ENCODE measurements at places on chromosomes 5 and 9.

DNA sequence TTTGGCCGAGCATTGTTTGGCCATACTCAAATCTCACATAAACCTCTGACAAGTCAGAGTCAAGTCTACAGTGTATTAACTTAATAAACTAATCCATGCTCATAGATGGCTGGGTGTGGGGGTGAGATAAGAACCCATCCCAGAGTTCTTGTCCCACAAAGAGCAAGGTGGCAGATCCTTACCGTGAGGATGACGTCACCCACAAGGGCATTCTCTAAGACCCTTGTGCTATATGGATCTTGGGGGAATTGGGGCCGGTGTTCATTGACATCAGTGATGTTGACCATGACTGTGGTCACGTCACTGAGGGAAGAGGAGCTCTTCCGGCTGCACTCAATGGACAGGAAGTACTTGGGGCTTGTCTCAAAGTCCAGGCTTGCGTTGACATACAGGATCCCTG is 62.1 kb downstream of the FAT2 start:
- DNase-seq, result no peak

GRCh38 chr9:23537192-23538066 is 288.6 kb downstream of the ELAVL2 start:
- no peak for DNase-seq

GRCh38 chr9:120593955-120594277 is 13.9 kb upstream of the CDK5RAP2 start:
- no peak for DNase-seq

DNA sequence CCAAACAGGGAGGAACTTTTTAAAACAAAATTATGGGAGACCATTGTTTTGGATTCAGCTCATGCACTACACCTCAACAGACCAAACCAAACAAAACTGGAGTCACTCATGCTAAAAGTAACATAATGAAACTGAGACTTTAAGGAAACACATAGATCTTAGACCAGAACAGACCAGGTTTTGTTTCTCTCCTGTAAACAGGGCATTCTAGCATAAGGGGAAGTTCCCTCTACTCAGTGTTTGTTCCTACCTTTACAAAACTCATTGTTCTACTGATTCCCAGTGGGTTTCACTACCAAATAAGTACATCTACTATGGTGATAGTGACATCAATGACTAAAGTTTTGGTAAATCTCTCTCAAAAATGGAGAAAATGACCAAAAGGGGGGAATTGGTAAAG is 1103.6 kb upstream of the EDIL3 start:
- no peak for DNase-seq

DNA sequence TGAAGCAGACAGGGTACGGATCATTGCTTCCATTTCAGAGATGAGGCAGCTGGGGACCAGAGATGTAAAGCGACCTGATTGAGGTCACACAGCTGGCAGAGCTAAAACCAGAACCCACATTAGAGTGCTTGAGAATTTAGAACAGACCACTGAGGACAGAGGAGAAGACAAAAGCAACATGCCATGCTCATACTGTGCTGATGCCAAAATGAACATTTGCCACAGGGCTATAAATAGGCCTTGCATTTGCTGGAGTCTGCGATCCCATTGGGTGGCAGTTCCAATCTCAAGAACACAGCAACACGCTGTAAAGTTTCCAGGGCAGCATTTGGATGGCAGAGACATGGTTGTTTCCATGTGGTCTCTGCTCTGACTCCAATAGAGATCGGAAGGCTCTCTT is 222.4 kb upstream of the TBC1D2 start:
- no peak for DNase-seq

- DNase-seq, result no peak
Observed at GRCh38 chr9:89969881-89970639, 365.2 kb downstream of the GADD45G start.

GRCh38 chr9:7228726-7229125 is 471.0 kb downstream of the KDM4C start:
- DNase-seq, result no peak

DNA sequence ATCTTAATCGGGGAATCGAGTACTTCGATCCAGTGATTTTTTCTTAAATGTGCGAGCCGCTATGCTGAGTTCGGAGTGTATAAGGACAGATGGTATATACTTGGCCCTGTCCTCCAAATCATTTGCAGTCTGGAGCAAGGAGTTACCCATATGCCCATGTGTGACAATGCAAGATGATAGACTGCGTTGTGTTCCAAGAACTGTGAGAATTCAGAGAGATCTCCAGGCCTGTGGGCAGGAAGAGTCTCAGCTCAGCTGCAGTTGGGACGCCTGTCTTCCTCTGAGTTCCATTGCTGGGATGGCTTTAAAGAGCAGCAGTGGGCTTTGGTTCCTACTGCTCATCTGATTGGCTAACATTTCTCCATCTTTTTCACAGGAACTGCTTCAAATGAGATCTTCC is 106.6 kb downstream of the ADAMTS16 start:
- DNase-seq, result no peak

- DNase-seq, result no peak
Observed at GRCh38 chr5:57703721-57704120, 221.1 kb upstream of the ACTBL2 start.

GRCh38 chr5:137960141-137960540 is 70.9 kb downstream of the PKD2L2 start:
- DNase-seq, result no peak

DNA sequence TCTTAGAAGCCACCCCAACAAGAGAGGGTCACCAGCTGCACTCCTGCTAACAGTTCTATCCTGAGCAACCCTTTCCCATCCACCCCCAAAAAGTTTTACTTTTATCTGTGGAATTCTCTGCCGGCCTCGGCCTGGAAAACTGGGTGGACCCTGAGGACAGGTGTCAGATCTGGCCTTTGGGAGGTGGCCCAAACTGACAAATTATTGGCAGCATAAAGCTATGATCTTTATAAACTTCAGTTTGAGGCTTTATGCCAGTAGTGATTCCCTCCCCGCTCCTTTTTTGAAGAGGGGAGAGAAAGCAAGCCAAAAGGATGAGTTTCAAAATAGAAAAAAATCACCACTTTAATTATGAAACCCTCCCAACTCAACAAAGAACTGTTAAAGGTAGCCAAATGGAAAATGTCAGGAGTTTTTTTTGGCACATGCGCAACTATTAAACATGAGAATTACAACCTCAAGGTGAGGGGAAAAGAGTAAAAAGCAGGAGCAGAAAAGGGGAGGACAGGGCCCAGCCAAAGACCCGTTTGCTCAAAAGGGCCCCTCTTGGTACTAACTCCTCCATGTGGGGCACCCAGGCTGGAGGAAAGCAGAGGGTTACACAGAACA is 49.4 kb downstream of the FBXW11 start:
- no peak for DNase-seq

GRCh38 chr9:752681-753200 is 88.8 kb upstream of the DMRT1 start:
- no peak for DNase-seq

GRCh38 chr5:27377626-27378025 is 339.2 kb upstream of the CDH9 start:
- no peak for DNase-seq

- no peak for DNase-seq
Observed at GRCh38 chr9:79975621-79976256, 404.0 kb downstream of the TLE4 start.

GRCh38 chr9:96609732-96610131 is 9.9 kb downstream of the CDC14B start:
- DNase-seq, result no peak

GRCh38 chr9:21684831-21685362 is 117.5 kb upstream of the MTAP start:
- no peak for DNase-seq

GRCh38 chr9:15277400-15278090 is 29.5 kb downstream of the TTC39B start:
- DNase-seq, result no peak

GRCh38 chr5:122470365-122470764 is 158.3 kb downstream of the SNCAIP start:
- no peak for DNase-seq

DNA sequence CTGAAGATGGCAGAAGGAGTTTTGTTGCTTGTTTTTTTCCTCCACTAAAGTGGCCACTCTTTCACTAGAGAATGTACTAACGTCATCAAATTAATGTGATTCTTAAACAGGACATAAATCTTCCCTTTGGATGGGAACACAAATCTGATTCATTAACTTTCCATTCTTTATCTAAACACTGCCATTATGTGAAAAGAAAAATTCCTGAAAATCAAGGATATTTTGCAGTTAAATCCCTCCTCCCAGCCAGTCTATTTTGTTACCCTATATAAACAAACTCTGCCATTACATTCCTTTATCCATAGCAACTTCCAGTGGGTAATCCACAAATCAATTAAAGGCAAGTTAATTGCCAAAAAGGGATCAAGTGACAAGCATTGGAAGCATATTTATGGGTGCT is 546.5 kb downstream of the PDE4D start:
- no peak for DNase-seq

GRCh38 chr9:106897236-106897635 is 34.3 kb downstream of the ZNF462 start:
- DNase-seq, result no peak

GRCh38 chr5:134103998-134104654 is 10.4 kb upstream of the TCF7 start:
- no peak for DNase-seq

DNA sequence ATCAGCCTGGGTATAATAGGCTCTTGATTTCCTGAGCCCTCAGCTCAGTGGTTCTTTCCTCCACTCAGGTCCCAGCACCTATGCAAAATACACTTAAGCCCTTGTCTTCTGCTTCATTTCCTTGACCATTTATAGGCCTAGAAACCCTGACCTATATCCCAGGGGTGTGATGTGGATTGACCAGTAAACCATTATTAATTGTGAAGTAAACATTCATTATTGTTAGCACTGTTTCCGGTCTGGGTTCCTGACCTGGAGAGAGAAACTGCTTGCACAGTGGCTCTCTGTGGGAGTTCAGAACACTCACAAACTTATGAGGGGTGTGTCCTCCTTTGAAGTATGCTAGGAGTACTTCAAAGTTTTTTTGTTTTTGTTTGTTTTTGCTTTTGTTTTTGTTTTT is 19.6 kb upstream of the TOMM5 start:
- peak; percentile 16 for DNase-seq

DNA sequence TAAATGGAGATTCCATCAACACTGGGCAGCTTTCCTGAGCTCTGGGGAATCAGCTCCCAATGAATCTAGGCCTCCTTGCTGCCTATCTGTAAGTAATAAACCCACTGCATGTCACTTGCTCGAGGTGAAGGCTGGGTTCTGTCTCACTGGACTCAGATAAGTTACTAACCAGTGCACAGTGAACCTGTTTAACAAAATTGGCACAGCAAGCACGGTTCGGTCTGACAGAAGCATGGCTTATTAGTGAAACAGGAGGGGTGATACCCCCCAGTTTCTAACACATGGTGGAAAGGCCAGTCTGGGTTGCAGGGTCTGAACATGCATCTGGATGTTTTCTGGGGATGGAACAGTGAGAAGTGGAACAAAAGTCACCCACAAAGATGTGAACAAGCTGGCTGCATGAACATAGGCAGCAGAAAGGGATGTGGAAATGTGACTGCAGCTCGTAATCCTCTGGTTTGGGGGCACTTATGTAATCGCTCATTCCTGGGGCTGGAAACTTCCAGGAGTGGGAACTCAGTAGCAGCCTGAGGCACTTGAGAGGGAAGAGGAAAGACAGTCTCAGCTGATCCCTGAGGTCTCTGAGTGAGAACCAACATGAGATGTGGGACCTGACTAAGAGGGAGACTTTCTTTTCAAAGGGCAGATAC is 37.7 kb downstream of the UGT3A2 start:
- no peak for DNase-seq

DNA sequence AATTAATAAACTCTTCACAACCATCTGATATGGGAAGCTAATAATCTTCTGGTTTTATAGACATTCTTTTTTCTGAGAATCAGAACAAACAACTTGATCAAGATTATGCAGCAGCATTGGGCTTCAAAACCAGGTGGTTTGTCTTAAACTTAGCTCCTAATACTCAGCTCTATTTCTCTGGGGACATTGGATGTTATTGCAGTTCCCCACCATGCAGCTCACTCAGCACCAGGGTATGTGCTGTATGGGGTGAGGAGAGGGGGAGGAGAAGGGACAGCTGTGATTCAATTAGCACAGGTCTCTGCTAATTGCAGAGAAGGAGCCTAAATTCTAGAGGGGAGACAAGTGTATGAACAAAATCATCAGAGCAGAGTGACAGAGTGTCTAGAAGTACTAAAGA is 210.7 kb upstream of the TNC start:
- no peak for DNase-seq

DNA sequence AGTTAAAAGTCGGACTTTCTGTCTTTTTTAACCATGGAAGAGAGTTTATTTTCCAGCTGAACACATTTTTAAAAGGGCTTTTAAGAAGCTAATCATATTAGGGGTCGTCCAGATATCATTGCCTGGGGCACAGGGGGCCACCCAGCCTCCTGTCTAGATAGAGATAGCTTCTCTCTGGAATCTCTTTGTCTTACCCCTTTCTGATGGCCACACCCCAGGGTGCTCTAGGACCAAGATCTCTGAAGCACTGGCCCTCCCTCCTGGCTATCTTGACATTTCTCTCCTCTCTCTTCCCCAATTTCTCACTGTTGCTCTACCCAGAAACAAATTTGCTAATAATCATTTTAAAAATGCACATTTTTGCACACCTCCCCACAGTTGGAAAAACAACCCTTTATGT is 204.4 kb downstream of the NXNL2 start:
- DNase-seq, result no peak

DNA sequence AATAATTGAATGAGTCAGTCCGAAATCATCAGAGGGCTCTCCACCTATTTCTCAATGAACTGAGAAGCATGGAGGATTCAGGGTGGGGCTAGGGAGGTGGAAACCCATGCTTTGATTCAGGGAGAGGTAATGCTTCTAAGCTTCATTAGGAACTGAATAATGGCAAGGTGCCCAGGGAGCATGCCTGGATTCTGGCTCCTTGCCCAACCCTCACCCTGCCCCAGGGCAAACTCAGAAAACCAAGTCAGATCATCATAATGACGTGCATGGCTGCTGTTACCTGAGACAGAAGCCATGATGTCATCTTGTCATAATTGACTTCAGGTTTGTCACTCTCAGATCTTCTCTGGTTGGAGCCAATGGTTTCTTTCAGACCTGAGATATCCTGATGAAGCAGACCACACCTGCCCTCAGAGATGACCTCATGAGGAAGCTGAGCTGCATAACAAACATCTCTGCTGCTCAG is 199.6 kb downstream of the SYK start:
- DNase-seq, result peak; percentile 15

- no peak for DNase-seq
Observed at GRCh38 chr9:28651050-28651722, 1077.9 kb upstream of the C9orf72 start.

DNA sequence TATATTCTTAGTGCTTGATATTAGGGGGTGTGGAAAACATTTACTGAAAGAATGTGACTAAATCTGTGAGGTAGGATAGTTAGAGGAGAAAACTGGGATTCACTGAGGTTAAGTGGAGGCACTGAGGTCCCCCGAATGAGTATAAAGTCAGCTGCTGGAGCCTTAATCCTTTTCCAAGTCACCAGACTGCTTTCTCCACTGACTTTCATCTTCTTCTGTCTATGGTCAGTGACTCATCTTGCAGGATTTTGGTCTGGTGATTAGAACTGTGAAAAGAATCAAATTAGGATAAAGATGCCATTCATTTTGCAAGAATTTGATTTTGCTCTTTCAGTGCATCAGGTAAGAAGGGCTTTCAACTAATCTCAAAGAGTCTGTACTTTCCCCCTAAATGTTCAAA is 89.3 kb upstream of the ALDH1A1 start:
- no peak for DNase-seq

GRCh38 chr5:132100672-132101261 is 27.2 kb downstream of the CSF2 start:
- DNase-seq, result peak; percentile 89

Data from MM.1S (cell line).